Trophoblast cell (in vitro differentiated cells and primary cell): ENCODE measurements at places on chromosomes 1 and 21.

- peak; percentile 11 for DNase-seq
These were observed 2.1 kb upstream of the LEMD1 start for GRCh38 chr1:205423814-205424399.

GRCh38 chr21:25425156-25425555 lies 182.1 kb downstream of the MRPL39 start:
- DNase-seq = no peak

DNA sequence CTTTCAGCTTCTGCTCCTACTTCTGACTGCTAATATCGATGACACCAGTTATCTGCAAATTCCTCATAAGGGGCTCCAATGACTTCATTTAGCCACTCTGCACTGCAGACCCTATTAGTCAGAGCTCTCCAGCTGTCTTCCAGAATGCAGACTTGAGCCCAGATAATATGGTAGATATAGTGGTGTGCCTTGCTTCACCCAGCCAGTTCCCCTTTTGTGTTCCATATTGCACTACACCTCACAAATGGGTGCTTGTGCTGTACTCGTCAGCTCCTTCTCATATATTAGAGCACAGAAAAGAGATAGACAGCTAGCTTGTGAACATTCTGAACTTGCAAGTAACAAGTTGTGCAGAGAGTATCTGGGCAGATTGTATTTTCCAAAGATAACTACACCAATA lies 23.7 kb upstream of the COG2 start:
- DNase-seq = no peak

DNA sequence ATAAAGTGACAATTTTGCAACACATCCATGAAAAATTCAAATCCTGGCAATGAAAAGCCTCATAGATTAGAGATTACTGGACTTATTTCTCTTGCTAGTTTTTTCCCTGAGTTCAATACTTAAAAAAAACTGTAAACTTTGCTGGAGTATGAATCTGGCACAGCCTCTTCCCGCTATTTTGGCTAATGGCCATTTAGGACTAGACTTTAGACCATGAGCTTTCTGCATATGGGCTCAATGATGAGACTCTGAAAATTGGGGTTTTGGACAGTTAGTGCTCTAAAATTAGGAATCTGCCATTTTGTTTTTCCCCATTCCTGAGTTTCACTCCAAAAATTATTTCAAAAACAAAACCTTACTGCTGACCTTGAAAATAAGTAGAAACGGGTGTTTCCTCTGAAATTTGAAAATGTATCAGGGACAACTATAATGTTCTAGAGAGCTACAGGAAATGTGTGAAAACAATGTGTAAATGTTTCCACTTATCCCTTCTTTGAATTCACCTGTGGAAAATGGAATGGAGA lies 137.5 kb downstream of the HMCN1 start:
- DNase-seq = no peak

DNA sequence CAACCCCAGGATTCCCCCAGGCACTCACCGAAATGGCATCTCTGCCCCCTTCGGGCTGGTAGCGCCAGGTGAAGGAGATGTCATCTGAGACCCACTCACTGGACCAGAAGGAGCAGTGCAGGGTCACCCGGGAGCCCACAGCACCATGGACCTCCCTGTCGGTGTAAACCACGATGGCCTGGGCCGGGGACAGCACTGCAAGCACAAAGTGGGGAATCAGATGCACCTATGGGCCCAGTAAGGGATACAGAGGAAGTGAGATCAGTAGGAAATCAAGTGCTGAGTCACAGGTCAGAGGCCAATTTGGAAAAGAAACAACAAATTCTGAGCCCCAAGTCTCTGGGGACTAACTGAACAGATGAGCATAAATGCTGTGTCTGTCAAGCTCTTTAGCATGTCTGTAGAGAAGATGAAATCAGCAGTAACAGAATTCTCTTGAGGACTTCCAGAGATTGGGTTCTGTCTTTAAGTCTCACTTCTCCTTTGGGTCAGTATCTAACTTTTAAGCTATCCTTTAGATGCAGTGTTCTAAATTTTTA lies 2.5 kb downstream of the MPZ start:
- no peak for DNase-seq

DNA sequence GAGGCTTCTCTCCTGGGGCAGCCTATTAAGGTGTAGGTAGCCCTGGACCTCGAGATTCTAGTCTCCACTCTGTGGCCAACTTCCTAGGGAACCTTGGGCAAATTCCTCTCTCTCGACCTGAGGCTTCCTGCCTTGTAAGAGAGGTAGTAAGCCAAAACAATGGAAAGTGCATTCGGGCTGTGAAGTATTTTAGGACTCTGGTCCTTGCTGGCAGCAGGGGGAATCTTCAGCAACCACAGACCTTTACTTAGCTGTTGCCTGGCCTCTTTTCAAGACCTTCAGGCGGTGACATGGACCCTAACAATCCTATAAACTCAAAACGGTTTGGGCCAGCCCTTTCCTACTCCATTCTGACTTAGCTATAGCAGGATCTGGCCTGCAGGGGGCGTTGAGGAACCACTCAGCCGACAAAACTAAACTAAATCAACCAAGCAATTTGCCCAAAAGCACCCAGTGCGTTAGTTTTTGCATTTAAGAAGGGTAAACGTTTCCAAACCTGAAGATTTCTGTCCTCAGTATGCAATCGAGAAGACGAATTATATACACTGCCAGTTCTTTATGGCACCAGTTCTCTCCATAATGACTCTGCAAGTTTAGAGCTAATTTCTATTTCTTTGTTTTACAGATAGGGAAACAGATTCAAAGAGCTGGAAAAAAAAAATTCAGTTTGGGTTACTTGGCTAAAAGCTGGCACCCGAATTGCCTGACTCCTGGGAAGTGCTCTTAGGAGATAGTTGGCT lies 10.9 kb upstream of the SESN2 start:
- DNase-seq = peak; percentile 63

DNA sequence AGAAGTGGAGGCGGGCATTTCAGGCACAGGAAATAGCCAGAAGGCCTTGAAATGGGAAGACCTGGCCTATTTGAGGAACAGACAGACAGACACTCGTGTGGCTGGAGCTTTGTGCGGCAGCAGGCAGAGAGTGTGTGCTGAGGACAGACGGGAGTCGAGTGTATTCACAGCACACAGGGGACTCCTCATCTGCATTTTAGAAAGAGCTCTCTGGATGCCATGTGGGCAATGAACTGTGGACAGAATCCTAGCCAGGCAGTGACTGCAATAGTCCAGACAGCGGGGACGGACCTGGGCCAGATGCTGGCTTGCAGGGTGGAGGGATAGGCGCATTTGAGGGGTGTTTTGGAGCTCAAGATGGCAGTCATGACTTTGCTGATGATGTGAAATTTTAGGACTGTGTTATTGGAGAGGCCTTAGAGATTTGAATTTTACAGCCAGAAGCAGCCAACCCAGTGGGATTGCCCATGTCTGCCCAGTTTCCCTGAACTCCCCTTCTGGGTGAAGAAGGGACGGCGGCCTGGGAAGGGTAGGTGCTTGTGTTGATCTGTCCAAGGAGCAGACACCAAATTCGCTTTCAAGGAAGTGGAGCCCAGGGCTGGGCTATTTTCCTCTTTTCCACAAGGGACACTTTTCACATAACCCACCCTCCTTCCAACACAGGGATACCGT lies 43.7 kb downstream of the CHAF1B start:
- no peak for DNase-seq

DNA sequence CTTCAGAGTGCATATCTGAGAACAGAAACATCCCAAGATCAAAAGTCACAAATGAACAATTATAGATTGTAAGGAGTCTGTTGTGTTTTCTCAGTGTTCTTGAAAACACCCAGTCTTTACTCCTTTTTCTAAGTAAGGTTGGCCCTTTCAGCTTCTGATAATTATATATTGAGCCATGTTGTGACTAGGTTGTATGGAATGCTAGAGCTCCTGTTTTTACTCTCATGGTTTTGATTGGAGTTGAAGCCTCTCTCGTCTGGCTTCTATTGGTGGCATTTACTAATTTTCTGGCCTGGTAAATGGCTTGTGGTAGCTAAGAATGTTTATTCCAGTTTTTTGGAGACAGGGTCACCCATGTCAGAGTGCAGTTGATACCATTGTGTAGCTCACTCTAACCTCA lies 84.7 kb downstream of the NDUFS5 start:
- DNase-seq = peak; percentile 83

DNA sequence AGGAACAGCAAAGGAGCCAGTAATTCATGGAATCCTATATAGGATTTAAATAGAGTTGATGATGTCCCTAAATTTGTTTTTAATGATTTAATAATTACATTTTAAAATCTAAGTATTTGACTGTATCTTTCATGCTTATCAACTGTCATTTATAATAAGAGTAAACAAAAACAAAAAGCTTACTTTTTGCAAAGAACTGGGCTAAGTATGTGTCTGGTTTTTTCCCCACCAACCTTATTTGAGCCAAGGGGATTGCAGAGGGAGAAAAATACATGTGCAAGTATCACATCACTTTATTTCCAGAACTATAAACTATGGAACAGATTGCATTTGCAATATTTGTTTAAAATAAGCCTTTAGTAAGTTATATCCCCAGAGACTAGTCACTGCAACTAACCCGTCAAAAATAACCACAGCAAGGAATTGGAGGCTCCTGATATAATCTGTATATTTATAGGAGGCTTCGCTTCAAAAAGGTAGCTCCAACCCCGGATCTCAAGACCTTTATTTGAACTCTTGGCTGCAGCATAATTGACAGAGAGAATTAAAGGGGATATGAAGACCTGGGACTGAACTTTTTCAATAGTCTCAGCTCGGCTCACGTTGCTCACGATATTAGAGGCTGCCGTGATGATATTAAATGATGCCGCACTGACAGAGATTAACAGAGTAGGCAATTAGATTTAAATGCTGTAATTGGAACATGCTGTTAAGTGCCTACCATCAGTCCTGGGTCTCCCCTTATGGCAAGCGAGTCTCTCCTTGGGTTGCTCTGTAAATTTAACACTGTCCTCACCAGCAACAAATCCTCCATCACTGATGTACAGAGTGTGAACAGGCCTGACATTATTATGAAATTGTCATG lies 329.1 kb upstream of the NFIA start:
- no peak for DNase-seq

DNA sequence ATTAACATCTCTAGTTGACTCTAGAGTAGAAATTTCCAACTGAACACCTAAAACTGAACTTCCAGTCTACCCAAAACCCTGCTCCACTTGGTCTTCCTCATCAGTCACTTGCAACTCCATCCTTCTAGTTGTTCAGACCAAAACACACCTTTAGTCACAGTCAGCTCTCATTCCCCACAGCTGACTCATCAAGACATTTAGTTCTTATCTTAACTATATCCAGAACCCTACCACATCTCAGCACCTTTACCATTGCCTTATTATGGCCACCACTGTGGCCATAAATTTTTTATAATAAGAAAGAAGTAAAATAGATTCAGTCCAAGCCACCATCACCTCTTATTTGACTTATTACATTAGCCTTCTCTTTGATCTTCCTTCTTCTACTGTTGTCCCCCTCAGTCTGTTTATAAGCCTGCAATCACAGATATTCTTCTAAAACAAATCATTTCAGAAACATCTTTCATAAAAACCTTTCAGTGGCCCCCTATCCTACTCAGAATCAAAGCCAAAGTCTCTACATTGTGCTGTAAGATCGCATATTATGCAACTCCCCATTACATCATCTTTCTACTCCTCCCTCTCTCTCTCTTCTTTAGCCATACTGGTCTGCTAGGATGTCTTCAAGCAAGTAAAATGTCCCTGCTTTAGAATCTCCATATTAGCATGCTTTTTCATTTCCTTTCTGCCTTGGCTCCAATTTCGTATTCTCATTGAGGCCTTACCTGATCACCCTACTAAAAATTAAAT lies 275.9 kb downstream of the LRRC40 start:
- no peak for DNase-seq

- no peak for DNase-seq
These were observed 4.1 kb upstream of the AGTRAP start for GRCh38 chr1:11731691-11732283.

DNA sequence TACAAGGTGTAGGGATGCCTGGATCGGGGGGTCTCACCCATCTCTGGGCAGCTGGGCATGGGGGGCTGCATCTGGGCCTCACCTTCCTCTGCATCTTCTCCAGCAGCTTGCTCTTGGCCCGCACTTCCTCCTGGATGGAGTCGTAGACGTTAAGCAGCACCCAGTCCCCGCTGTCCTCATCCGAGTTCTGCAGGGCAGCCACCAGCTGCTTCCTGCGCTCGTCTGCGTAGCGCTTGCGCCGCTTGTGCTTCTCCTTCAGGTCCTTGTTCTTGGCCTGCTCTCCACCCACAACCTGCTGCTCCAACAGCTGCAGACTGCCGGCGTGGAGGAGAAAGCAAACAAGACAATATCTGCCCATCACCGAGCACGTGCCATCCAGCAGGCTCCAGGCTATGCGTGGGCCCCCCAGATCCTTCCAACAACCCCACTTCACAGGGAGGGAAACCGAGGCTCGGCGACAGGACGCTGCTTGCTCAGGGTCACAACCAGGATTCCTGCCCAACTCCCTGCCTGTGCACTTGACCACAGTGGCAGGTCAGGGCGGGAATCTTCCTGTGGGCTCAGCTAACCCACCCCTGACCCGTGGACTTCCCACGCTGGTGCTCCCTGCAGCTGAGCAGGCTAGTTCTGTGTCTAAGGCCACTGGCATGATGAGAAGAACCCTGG lies 21.5 kb upstream of the DDOST start:
- DNase-seq = no peak

DNA sequence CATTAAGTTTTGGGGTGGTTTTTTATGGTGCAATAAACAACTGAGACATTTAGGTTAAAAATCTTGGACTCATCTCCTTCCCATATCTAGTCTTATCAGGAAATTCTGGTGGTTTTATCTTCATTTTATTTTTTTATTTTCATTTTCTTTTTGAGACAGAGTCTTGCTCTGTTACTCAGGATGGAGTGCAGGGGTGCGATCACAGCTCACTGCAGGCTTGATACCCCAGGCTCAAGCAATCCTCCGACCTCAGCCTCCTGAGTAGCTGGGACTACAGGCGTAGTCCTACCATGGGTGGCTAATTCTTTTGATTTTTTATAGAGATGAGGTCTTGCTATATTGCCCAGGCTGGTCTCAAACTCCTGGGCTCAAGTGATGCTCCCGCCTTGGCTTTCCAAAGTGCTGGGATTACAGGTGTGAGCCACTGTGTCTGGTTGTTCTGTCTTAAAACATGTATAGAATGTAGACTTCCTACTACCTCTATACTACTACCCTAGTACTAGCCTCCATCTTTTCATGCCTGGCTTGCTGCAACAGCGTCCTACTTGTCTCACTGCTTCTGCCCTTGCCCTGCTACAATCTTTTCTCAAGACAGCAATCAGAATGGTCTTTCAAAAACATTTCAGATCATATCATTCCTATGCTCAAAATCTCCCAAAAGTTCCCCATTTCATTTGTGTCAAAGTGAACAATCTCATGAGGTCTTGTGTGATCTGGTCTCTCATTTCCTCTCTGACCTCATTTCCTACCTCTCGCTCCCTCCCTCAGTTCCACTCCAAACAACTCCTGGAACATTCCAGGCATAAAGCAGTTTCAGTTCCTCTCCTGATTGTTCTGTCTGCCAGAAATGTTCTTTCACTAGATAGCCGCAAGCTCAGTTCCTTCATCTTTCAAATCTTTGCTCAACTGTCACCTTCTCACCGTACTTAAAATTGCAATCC lies 5.9 kb upstream of the FCGR2A start:
- peak; percentile 68 for DNase-seq

DNA sequence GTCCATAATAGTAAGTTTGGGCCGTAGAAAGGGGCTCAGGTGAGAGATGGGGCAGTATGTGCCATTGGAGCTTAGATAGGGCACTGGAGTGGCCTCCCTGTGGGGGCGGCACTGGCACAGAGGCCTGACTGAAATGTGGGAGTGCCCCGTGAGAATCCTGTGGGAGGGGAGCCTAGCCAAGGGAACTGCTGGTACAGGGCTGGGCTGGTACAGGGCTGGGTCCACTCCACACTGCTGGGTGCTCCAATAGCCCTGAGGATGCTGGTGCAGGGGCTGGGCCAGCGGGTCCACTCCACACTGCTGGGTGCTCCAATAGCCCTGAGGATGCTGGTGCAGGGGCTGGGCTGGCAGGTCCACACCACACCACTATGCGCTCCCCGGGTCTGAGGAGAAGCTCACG lies 44.8 kb upstream of the PWP2 start:
- DNase-seq = no peak
